Amygdala (tissue), 56 donors: ENCODE measurements at places on chromosomes 13 and 19.

DNA sequence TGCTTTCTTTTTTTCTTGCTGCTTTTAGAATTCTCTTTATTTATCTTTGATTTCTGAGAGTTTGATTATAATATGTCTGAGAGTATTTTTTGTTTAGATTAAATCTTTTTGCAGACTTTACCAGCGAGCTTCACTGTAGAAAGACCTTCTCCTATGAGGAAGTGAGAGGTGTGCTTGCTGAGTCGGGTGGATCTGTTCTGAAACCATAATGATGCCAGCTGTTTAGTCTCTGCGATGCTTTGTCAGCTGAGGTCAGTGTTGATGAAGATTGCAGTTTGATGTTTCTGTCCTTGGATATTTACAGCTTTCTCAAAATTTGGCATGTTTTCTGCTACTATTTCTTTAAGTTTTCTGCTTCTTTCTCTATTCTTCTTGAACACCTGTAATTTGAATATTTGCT lies 309.1 kb upstream of the SLITRK6 start:
- DNase-seq: no peak

DNA sequence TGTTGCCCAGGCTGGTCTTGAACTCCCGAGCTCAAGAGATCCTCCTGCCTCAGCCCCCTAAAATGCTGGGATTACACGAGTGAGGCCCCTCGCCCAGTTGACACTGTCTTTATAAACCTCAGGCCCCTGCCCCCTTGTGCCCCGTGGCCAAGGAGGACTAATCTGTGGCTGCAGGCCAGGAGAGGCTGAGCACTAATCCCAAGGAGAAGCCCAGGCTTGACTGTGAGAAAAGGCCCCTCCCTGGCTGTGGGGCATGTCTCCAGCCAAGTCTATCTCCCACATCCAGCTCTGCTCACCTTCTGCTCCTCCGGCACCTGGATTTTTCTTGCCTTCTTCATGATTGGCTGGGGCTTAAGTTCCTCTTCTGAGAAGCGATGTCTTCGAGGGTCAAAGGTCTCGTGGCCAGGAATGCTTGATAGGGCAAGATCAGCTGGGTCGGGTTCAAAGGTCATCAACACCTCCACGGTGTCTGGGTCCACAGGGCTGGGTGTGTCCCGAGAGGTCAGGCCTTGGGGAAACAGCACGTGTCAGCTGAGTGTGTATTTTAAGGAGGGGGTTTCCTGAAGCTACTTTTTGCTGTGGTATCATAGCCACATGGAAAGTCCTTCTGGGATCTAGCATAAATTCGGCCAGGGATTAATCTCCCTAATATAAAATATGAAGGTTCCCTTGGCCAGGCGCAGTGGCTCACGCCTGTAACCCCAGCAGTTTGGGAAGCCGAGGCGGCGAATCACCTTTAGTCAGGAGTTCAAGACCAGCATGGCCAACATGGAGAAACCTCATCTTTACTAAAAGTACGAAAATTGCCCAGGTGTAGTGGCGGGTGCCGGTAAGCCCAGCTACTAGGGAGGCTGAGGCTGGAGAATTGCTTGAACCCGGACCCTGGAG lies 3.8 kb downstream of the DBP start:
- no peak for DNase-seq

- DNase-seq: no peak
Measured at GRCh38 chr19:4357921-4358326, 14.6 kb downstream of the MPND start.

- no peak for DNase-seq
Measured at GRCh38 chr13:99199541-99200431, 868 bp upstream of the UBAC2 start.

DNA sequence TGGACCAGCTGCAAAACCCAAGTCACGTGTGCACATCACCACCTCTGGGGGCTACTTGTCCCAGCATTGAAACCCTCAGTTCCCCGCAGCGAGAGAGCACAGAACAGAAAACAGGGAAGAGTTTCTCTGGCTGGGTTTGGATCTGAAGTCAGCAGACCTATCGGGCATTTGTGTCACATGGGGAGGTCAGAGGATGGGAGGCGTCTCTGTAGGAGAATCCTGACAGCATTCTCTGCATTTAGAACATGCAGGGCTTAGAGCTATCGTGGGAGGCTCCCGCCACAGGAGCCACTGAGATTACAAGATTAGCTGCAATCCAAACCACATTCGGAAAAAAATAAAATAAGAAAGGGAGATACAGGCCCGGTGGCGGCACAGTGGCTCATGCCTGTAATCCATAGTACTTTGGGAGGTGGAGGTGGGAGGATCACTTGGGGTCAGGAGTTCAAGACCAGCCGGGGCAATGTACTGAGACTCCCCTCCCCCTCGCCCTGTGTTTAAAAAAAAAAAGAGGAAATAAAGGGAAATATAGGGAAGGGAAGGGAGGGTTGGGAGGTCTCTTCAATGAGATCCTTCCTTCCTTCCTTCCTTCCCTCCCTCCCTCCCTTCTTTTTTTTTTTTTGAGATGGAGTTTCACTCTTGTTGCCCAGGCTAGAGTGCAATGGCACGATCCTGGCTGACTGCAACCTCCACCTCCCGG lies 2.9 kb upstream of the TLE6 start:
- DNase-seq: no peak
